ENCODE measurements at places on chromosomes 2 and 18.

GRCh38 chr2:48207851-48208250 lies 301.6 kb upstream of the FBXO11 start:
- no peak for DNase-seq

GRCh38 chr2:206435742-206436141 lies 7.6 kb upstream of the ADAM23 start:
- DNase-seq: no peak

- DNase-seq: no peak
Measured at GRCh38 chr2:75565472-75566462, 5.0 kb upstream of the EVA1A start.

DNA sequence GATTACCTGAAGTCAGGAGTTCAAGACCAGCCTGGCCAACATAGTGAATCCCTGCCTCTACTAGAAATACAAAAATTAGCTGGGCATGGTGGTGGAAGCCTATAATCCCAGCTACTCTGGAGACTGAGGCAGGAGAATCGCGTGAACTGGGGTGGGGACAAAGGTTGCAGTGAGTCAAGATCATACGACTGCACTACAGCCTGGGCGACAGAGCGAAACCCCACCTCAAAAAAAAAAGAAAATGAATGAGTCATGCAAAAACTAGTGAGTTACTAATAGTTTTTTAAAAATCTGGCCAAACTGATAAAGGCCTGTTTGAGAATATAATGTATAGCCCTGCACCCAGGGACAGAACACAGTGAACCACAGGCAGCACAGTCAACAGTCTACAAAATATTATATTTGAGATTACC lies 17.5 kb downstream of the AFG3L2 start:
- no peak for DNase-seq

GRCh38 chr18:40824291-40824690 lies 1130.7 kb upstream of the PIK3C3 start:
- DNase-seq: no peak

GRCh38 chr2:235570966-235571692 lies 77.3 kb downstream of the AGAP1 start:
- no peak for DNase-seq

GRCh38 chr2:141709756-141710155 lies 421.1 kb downstream of the LRP1B start:
- DNase-seq: no peak

DNA sequence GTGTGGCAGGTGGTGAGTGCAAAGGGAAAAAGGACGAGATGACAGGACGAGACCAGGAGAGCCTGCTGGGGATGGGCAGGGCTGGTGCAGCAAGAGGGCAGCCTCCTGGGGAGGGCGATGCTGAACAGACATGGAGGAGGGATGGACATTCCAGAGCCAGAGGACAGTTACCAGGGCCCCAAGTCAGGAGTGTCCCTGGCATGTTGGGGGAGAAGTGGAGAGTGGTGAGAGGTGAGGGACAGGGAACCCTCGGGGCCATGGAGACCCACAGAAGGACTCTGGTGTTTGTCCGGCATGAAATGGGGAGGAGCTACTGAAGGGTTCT lies 19.0 kb downstream of the MTERF4 start:
- DNase-seq: no peak

DNA sequence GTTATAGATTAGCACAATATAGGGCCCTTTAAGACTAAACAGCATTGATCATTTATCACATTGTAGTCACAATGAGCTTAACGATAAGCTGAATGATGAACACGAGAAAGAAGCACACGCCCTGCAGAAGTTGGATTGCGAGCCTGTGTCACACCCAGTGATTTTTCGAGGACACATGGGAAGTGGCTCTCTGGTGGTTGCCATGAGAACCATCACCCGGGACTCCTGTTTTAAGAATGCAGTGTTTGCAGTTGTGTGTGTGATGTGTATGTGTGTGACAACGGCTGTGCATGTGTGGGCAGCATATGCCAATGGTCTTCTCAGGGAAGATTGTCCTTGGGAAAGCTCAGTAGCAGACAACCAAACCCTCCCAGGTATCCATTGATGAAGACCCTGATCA lies 69.2 kb downstream of the PDCL3 start:
- DNase-seq: no peak

- DNase-seq: no peak
Measured at GRCh38 chr2:9178110-9178903, 28.3 kb upstream of the ASAP2 start.

DNA sequence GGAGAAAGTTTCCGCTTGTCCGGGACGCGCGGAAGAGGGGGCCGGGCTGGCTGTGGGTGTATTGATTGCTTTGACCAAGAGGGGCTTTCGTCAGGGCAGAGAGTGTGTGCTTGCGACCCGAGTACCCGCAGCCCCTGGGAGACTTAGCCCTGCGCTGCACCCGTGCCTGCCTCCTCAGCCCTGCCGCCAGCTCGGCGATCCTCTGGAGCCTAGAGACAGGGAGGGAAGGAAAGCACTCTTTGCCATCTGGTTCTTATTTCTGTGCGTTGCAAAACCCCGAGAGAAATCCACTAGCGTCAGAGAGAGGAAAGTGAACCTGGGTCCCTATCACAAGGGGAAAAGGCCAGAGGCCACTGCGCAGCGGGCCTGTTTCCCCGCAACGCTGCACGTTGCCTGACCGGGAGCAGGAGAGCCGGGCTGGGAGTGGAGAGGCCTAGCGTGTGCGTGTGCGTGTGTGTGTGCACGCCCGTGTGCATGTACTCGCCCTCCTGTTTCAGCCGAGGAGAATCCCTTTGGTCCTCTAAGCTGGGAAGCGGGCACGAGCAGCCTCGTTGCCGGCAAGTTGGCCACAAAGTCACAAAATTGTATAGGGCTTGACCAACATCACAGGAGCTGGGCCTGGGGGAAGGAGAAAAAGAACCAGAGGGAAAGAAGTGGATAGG lies 1.7 kb downstream of the SIX3 start:
- DNase-seq: no peak

GRCh38 chr2:10982931-10983701 lies 71.4 kb downstream of the KCNF1 start:
- DNase-seq: no peak

GRCh38 chr2:200380091-200380561 lies 73.6 kb downstream of the SPATS2L start:
- DNase-seq: no peak
